ENCODE measurements at places on chromosomes 4 and X.

GRCh38 chr4:143404555-143404954 lies 67.9 kb downstream of the GAB1 start:
- no peak for DNase-seq

- DNase-seq = no peak
These were observed 199.8 kb upstream of the AGTR2 start for GRCh38 chrX:115970718-115971117.

DNA sequence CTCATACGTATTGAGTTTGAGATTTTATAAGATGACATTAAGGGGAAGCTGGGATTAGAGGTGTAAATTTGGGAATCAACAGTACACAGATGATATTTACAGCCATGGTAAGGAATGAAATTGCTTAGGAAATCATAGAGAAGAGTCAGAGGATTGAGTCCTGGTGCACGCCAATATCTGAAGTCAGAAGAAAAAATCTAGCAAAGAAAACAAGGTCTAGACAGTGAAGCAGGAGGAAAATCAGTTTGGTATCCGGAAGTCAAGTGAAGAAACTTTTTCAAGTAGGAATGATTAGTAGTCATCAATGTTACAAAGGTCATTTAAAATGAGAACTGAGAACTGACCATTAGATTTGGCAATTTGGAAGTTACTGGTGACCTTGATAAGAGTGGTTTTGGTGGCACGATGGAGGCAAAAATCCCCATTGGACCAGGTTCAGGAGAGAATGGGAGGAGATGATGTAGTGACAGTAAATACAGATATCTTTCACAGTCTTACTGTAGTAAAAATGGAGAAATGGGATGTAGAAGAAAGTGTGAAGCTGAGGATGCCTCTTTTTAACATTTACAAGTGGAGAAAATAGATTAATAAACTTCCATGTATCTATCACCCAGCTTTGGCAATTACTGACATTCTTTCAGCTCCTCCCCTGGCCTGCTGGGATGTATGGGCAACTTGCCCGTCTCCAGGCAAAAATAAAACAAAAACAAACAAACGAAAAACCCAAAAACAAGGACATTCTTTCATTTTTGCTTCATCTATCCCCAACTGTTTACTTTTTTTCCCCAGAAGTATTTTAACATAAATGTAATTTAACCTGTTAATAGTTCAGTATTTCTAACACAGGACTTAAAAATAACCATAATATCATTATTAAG lies 11.4 kb upstream of the GPR34 start:
- no peak for DNase-seq

- DNase-seq = no peak
These were observed 19.4 kb upstream of the YTHDC1 start for GRCh38 chr4:68369142-68369805.

- DNase-seq = no peak
These were observed 243.4 kb downstream of the ARHGAP10 start for GRCh38 chr4:147975325-147975724.

DNA sequence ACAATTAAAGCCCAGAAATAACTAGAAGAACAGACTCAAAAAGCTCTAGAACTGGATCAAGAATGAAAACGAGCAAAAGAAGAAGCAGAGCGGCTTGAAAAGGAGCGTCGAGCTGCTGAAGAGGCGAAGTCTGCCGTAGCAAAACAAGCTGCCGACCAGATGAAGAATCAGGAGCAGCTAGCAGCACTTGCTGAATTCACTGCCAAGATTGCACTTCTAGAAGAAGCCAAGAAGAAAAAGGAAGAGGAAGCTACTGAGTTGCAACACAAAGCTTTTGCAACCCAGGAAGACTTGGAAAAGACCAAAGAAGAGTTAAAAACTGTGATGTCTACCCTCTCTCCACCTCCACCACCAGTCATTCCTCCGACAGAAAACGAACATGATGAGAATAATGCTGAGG lies 56.1 kb upstream of the PPP4R3C start:
- no peak for DNase-seq

- DNase-seq = no peak
These were observed 40.4 kb downstream of the NSG1 start for GRCh38 chr4:4427121-4427870.

DNA sequence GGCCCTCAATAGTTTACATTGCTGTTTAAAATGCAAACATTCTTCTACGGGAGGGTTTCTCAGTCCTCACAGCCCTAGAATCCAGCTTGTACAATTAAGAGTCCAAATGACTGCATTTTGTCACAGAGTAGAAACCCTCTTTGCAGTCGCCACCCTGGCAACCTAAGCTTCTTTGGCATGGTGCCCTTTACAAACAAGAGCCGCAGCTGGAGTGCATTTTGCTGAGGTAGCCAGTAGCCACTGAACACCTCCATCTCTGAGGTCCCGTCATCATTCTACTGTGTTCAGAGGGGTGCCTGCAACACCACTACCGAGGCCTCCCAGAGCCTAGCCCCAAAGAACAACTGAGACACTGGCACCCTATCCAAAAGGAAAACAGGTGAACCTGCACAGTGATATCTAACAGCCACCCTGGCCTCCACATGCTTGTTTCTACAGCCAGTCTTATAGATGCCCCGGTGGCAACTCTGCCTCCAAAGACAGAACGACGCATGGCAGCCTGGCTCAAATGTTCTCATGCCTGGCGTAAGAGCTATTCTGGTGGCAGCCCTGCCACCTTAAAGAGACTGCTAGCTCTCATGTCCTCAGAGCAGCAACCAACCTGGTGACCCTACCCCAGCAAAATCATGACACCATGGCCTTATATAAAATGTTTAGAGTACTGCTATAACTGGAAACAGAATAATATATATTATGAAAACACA lies 801.9 kb downstream of the TECRL start:
- DNase-seq = no peak

- DNase-seq = no peak
These were observed 99.0 kb upstream of the GPR34 start for GRCh38 chrX:41589634-41590270.

- DNase-seq = no peak
These were observed 72.4 kb downstream of the DCLK2 start for GRCh38 chr4:150150629-150151062.
